ENCODE measurements at places on chromosomes 1 and 21.

- DNase-seq = no peak
Observed at GRCh38 chr1:61993331-61993961, 201.2 kb upstream of the L1TD1 start.

DNA sequence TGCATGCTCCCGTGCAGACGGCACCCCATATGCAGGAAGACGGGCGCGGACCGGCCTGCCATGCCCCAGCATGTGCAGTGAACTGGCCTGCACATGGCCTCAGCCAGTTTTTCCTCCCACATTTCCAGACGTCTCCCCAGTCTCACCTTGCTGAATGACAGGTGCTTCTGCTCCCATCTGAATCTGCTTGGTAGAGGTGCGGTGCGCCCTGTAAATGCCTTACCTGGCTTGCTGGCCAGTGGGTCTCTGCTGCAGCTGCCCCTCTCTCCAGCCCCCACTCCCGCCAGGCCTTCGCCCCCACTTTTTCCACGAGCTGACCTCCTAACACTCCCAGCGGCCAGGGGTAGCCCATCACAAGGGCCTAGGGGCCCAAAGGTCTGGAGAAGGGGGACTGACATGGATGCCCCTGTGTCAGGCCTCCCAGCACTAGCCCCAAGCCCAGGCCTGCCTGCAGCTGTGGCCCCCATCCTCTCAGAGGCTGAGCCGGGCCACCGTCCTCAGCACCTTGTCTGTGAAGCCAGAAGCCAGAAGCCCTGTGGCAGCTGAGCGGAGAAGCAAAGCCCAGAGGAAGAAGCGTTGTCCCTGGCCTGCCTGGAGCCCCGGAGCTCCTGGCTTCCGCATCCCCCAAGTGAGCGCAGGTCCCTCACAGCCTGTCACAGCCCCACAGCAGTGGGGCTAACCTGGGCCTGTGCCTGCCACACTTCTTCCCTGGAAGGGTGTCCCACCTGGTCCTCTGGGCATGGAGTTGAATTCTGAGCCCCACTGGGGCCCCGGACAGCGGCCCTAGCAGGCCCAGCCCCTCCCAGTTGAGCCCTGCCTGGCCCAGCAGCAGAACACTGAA lies 3.7 kb upstream of the SLC19A1 start:
- DNase-seq = no peak

- DNase-seq = no peak
Observed at GRCh38 chr1:212648431-212648830, 39.9 kb downstream of the ATF3 start.

DNA sequence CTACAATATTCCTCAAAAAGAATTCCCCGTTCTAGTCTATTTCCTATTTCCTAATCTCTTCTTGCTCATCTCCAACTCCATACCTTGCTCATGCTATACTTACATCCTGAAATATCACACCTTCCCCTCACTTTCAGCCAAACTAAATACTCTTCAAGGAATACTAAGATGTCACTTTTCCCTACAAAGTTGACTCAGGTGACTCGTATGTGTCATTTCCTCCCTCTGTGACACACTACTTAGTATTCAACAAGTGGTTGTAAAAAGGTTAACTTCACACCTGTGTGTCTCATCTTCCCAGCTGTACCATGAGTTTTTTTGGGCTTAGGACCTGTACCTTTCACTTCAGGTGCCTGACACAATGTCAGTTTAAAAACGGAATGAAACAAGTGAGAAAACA lies 81.9 kb upstream of the LBR start:
- DNase-seq = no peak

DNA sequence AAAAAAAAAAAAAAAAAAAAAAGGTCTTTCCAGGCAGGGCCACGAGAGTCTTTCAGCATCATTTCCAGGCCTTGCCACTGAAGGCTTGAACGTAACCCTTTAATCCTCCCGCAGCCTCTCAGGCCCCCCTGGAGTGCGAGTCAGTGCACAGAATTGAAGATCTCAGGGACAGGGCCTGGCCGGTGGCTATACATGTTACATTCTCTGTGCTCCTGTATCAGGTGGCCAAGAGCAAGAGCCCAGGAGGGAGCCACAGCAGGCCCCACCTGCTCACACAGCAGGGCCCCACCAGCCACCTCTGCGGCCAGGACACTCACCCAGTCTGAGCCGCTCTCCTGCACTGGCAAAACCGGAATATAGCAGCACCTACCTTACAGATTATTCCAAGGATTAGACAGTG lies 34.1 kb upstream of the SLC25A33 start:
- DNase-seq = no peak

- no peak for DNase-seq
Observed at GRCh38 chr1:86356247-86356646, 39.9 kb downstream of the ODF2L start.

DNA sequence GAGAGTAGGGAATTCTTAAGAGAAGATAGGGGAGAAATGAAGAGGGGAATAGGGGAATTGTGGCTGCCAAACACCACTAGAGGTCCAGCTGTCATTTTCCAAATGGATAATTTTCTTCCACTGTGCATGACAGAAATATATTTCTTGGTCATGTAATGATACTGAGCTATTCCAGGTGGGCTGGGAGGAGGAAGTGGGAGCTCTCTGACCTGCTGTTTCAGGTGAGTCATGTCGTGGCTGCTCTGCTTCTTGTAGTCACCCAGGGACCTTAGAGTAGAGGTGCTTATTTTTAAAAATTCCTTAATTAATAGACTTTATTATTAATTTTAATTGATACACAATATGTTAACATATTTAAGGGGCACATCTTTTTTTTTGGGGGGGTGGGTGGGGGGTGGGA lies 11.9 kb downstream of the PDE4B start:
- DNase-seq = no peak

DNA sequence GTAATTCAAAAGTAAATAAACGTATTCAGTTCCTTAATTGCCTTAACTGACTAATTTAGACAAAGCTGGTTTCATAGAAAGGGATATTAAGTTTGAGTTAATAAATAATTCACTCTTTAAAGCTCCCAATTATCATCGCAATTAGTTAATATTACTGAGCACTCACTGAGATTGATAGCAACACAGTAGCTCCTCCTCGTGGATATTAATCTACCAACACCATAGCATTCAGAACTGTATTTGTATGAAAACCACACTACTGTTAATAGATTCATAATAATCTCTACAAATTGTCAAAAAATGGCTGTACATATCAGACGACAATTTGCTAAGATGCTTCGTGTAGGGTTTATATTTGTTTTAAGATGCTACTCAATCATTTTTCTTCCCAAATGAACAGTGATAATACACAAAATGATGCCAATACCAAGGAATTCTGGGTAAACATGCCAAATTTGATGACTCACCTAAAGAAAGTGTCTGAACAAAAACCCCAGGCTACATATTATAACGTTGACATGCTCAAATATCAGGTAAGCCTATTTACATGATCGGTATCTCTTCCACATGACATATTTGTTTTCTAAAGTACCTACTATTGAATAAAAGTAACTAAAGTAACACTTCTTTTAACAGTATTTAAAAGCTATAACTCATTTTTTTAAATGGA lies 18.8 kb upstream of the DYNLT5 start:
- no peak for DNase-seq

- DNase-seq = no peak
Observed at GRCh38 chr1:9910076-9910422, at the start of gene CTNNBIP1. TSS of gene CTNNBIP1 (minus strand) at chr1:9910269. CDS start at chr1:9872064, 38,205 bp downstream.

DNA sequence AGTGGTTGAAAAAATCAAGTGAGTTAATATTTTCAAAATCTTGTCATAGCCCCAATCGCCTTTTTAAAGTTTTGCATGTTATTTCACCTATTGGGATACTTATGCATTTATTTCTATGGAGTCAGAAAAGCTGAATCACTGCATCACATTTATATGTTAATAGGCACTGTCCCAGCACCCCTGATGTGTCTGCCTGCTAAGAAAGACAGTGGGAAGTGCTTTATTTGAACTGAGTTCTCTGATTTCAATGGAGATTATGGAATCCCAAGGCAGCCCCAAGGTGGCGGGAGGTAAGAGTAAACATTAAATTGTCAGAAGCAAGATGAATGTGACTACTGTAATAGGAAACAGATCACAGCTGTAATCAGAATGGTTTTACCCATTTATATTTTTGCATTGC lies 2225.7 kb downstream of the NCAM2 start:
- DNase-seq = no peak

GRCh38 chr1:151693057-151693651 lies 23.4 kb downstream of the CELF3 start:
- peak; percentile 19 for DNase-seq

GRCh38 chr1:14808768-14809167 lies 210.3 kb downstream of the KAZN start:
- no peak for DNase-seq

- DNase-seq = no peak
Observed at GRCh38 chr1:16050328-16050727, 6.7 kb downstream of the CLCNKB start.

DNA sequence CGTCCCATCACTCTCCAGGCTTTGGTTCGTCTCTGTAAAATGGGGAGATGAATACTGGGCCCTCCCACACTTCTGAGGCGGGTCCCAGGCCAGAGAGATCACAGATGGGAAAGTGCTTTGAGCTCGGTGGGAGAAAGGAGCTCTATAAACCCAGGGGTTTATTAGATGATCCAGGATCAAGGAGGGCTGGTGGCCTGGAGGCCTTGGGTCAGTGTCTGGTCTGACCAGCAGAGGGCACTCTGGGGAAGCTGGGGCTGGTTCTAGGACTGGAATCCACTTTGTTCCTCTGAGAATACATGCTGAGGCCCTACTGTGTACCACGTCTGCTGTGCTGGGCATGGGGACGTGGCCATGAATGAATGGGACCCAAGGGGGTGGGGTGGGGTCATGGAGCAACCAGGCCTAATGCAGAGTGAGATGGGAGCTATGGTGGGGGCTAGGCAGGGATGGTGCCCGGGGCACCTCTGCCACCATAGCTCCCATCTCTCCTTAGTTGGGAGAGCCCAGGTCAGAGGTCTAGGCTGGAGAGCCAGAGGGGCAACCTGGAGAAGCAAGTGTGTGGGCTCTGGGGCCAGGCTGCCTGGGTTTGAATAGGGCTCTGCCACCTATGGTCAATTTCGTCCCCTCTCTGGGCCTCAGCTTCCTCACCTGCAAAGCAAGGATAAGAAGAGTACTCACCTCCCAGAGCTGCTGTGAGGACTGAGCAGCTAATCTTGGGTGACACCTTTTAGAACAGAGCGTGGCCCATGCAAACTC lies 9.0 kb upstream of the FAM131C start:
- peak; percentile 67 for DNase-seq

DNA sequence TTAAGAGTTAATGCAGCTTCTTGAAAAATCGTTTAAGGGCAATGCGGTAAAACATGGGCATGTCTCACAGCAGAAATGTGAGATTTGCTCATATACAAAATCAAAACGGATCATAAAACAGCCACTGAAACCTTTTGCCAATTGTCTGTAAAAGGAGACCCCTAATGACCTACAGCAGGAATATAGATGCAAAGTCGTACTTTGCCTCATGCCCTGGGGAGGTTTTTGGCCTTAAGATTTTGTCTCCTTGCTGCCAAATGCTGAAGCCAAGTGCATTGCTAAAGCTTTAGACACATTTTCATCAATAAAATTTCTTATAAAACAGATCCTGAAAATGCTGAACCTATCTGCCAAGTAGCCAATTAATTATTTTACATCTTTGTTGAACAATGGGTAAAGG lies 226.9 kb downstream of the TGFB2 start:
- DNase-seq = no peak

DNA sequence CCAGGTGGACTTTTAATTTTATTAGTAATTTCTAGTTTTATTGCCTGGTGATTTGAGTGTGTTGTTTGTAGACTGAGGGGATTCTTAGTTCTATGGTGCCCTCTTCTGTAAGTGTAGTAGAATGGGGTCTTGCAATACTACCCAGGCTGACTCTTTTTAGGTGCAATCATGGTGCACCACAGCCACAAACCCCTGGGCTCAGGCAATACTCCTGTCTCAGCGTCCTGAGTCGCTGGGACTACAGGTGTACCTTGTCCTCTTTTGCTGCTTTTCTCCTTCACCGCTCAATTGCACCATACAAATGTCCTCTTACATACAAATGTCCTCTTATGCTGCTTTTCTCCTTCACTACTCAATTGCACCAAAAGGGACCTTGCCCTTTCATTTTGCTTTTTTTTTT lies 43.1 kb downstream of the SCP2 start:
- DNase-seq = peak; percentile 25
